ENCODE measurements at places on chromosomes 16 and 17.

DNA sequence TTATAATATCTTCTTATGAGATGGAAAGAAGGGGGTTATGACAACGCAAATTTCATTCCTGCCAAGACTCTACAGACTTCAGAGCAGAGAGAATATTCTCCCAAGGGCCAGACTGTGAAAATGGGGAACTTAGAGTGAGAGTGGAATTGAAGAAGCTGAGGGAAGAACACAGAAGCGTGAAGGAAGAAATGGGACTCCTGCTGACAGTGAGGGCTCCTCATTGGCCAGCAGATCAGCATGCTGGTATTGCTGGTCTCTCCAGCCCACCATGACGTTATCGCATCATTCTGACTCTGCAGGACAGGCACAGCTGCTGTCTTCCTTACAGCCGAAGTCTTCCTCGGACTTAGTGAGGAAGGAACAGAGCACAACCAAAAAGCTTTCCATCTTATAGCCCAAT, 24.3 kb downstream of the CCL4 start:
- no peak for DNase-seq

DNA sequence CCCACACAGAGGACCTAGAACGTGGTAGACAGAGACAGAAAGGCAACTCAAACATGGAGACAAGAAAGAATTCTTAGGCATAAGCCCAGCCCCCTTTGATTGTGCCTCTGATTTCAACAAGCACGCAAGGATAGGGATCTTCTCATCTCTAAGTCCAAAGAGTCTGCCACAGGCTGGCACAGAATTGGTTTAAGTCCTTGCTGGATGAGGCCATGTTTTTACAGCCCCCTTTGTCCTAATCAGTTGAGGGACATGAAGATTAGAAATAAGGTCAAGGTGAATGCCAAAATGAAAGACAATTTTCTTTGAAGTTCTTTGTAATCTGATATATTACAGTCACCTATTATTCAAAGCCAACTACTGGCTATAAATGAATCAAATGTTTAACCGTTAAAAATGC, 68.0 kb upstream of the ATP2A3 start:
- DNase-seq, result no peak

GRCh38 chr16:50925758-50926357, 184.0 kb downstream of the CYLD start:
- DNase-seq, result no peak

- no peak for DNase-seq
Measured at GRCh38 chr17:7849751-7850504, 4.9 kb upstream of the TMEM88 start.

- DNase-seq, result no peak
Measured at GRCh38 chr17:50053654-50053960, 2.3 kb upstream of the ITGA3 start.

DNA sequence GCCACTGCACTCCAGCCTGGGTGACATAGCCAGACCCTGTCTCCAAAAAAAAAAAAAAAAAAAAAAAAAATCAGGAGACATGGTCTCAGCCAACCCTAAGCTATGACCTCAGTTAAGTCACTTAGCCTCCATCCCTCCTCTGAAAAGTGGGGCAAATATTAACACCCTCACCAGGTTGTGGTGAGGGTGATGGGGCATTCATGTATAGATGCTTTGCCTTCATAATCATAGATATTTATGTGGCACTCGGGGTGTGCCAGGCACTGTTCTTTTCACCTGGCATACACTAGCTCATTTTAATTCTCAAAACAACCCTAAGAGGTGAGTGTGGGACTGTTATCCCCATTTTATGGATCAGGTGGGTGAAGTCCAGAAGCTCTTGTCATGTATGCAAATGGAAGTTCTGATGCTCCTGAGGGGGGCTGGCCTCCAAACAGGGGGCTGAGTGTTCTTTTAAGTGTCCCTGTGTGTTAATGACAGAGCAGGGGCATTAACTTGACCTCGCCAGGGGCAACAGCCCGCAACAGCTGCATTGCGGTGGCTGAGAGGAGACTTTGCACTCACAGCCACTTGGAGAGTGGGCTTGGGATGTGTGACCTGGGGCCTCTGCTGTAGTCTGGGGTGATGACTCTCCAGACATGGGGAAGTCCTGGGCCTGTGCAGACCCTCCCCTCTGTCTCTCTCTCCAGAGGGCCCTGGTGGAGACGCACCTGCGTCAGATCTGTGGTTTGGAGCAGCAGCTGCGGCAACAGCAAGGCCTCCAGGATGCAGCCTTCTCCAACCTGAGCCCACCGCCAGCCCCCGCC, 4.1 kb downstream of the TBKBP1 start:
- no peak for DNase-seq

DNA sequence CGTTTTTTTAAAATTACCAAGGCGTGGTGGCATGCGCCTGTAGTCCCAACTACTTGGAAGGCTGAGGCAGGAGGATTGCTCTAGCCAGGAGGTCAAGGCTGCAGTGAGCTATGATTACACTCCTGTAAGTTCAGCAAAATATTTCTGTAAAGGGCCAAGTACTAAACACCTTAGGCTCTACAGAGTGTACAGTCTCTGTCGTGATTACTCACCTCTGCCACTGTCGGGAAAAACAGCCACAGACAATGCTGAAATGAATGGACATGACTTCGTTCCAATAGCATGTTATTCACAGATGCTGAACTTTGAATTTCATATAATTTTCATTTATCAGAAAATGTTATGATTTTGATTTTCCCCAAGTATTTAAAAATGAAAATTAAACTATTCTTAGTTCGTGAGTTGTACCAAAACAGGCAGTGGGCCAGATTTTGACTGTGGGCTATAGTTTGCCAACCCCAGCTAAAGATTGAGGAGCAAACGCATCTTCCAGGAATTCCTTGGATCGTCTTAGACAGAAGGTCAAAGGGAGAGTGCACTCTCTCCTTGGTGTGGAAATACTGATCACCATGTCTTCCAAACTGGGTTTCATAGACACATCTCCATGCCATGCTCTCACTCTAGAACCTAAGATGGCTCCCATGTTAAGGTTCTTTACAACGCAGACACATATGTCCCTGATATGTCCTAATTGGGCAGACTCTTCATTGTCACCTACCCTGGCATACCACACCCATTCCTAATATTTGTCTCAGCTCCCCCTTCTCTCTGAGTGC, 89.5 kb downstream of the MARF1 start:
- no peak for DNase-seq

- no peak for DNase-seq
Measured at GRCh38 chr16:73058616-73059409, 10.9 kb upstream of the ZFHX3 start.

GRCh38 chr17:76935331-76935730, 67.1 kb downstream of the MGAT5B start:
- no peak for DNase-seq

DNA sequence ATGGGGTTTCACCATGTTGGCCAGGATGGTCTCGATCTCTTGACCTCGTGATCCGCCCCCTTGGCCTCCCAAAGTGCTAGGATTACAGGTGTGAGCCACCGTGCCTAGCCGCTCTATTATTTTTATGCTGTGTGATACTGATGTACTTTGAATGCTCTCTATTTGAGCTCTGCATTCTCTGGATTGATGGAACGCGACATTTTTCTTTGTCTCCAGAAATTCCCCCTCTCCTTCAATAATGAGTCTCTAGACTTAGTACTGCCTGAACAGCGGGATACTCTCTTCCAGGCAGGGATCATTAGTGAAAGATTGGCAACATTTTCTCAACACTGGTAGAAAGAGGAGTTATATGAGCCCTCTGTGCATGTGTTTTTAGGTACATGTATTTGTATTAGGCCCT, 93.3 kb upstream of the CLEC3A start:
- DNase-seq, result no peak

- no peak for DNase-seq
Measured at GRCh38 chr17:76502341-76503211, 1.4 kb upstream of the RHBDF2 start.

DNA sequence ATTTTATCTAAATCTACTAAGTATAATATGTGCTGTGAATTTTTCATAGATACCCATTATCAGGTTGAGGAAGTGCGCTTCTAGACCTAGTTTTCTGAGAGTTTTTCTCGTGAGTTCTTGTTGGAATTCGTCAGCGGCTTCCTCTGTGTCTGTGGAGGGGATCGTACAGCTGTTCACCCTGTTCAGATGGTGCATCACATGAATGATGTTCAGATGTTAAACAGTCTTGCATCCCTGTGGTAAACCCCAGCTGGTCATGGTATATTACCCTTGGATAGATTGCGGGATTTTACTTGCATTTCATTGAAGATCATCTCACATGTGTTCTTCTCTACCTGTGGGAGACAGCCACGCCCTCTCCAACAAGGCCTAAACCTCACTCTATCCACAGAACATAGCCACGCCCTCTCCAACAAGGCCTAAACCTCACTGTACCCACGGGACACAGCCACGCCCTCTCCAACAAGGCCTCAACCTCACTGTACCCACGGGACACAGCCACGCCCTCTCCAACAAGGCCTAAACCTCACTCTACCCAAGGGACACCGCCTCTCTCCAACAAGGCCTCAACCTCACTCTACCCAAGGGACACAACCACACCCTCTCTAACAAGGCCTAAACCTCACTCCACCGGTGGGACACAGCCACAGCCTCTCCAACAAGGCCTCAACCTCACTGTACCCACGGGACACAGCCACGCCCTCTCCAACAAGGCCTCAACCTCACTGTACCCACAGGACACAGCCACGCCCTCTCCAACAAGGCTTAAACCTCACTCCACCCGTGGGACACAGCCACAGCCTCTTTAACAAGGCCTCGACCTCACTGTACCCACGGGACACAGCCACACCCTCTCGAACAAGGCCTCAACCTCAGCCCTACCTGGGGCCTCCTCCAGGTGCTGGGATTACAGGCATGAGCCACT, 180.2 kb upstream of the CHMP6 start:
- DNase-seq, result no peak

- DNase-seq, result peak; percentile 25
Measured at GRCh38 chr16:69311533-69312387, 610 bp downstream of the VPS4A start.

- no peak for DNase-seq
Measured at GRCh38 chr17:43645765-43646481, 15.8 kb downstream of the MEOX1 start.

- DNase-seq, result no peak
Measured at GRCh38 chr16:56776562-56776961, 46.6 kb downstream of the NUP93 start.

DNA sequence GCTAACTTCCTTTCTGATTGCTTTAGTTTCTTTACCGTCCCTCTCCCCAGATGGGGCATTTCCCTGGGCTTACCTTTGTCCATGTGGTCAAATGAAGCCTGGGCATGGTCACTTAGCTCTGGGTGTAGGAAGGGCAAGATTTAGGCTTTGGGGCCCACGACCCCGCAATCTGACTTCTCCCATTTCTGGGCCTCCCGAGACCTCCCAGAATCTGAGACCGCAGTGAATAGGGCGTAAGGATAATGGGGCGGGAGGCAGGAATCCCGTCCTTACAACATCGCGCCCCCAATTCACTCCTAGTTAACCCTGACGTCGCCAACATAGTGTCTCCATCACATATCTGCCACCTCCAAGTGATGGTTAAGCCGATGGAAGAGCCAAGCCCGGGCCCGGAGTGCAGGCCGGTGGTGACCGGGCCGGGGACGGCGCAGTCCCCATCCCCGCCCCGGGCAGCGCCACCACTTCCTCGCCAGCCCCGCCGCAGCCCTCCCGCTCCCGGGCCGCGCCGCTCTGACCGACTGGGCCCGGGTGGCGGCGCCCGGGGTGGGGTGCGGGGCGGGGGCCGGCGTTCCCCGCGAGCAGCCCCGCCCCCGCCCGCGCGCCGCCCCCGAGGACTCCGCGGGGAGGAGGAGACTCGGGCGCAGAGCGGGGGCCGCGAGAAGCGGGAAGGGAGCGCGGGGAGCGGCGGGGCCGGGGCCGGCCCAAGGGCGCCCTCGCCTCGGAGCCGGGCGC, at the start of gene RHBDL3:
Gene RHBDL3 (plus strand): TSS at position 641 of the 732 bp plus-strand sequence. CDS start 358 bp downstream, outside the sequence.
- no peak for DNase-seq

GRCh38 chr16:55389426-55390073, 65.5 kb downstream of the IRX6 start:
- DNase-seq, result no peak

- no peak for DNase-seq
Measured at GRCh38 chr17:40453881-40454612, 10.8 kb downstream of the IGFBP4 start.

GRCh38 chr16:86609115-86609514, 30.8 kb downstream of the FOXL1 start:
- no peak for DNase-seq

GRCh38 chr16:56921571-56921970, 10.4 kb upstream of the HERPUD1 start:
- no peak for DNase-seq

- no peak for DNase-seq
Measured at GRCh38 chr16:65540901-65541300, 419.0 kb upstream of the CDH11 start.

DNA sequence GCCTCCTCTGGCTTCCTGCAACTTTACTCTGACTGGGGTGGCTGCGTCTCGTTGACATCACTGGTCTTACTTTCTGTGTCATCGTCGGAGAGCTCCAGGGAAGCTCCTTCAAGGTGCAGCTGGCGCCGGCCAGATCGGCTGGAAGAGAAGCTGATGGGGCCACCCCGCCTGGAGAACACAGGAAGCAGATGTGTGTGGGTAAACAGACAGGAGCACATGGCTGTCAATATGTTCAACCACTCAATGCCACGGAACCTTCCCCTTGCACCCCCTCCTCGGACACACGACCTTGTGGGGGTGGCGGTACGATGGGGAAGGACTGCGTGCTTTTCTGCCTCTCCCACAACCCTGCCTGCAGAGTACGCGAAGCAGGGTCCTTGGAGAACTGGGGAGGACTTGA, 40.1 kb downstream of the NDEL1 start:
- no peak for DNase-seq

DNA sequence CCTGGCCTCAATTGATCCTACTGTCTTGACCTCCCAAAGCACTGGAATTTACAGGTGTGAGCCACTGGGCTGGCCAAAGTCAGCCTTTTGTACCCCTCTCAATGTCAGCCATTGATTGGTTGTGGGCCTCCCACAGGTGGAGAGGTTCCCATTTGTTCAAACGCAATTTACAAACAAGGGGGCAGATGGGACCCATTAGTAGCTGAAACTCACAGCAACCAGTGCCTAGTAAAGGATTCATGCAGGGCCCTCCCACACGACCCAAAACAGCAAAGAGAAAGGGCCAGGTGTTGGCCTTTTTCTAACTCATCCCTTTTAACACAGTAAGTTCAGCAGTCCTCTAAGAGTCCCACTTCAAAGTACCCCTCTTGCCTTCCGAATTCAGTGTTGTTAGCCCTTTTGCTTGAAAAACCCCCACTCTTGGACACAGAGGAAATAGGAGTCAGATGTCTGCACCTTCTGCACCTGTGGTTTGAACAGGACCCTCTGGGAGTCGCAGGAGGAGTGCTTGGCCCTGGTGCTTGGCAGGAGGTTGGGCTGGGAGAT, 89.2 kb downstream of the PITPNC1 start:
- DNase-seq, result no peak

- no peak for DNase-seq
Measured at GRCh38 chr17:13699261-13699660, 97.5 kb upstream of the HS3ST3A1 start.

GRCh38 chr16:22874394-22874793, 60.4 kb downstream of the HS3ST2 start:
- no peak for DNase-seq

Data from hematopoietic multipotent progenitor cell treated with erythropoietin and hydrocortisone succinate and interleukin-3 and kit ligand, for 17 days (in vitro differentiated cells).